ENCODE measurements at places on chromosomes 11 and 22.

GRCh38 chr22:44089717-44090570, 65.8 kb downstream of the PARVB start:
- no peak for DNase-seq

GRCh38 chr11:94032066-94032465, 10.9 kb downstream of the HEPHL1 start:
- DNase-seq = no peak

DNA sequence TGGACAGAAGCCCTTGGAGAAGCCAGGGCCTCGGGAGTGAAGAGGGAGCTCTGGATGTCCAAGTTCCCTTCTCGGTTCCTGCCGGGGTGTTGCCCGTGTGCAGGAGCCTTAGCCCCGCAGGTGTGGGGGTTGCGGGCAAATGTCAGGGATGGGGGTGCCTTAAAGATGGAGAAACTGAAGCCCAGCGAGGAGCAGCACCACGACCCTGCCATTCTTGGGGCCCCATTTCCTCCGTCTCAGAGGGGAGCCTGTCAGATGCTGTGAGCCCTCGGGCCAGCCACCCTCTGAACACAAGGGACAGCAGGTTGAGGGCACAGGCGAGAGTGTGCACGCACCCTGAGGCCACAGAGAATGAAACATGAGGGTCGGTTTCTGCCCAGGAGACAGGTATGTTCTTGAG, 6.3 kb downstream of the OSBPL5 start:
- no peak for DNase-seq

DNA sequence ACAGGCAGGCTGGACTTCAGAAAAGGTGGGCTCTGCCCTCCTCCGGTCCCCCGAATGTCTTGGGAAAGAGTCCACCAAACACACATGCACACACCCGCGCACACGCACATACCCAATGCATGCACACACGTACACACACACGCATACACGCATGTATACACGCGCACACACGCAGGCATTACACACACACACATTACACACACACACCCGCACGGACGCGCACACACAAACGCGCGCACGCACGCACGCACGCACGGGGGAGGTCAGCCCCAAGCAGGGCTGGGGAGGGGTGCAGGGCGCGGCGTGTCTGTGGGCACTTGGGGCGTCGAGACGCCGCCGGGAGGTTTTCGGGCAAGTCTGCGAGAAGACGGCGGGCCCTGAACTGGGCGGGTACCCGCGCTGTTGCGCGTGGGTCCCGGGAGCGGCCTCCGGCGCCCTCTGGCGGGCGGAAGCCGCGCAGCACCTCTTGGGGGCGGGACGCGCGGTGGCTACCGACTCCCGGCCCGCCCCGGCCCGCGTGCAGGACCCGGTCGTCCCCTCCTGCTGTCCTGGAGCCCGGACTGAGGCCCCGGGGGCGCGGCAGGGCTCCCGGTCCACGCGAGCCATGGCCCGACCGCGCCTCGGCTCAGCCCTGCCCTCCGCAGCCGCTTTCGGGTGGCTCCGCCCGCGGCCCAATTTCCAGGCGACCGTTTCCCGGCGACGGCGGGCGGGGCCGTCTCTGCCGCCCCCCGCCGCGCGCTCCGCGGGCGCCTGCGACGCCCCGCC, 3.6 kb downstream of the SEPTIN5 start:
- peak; percentile 82 for DNase-seq

DNA sequence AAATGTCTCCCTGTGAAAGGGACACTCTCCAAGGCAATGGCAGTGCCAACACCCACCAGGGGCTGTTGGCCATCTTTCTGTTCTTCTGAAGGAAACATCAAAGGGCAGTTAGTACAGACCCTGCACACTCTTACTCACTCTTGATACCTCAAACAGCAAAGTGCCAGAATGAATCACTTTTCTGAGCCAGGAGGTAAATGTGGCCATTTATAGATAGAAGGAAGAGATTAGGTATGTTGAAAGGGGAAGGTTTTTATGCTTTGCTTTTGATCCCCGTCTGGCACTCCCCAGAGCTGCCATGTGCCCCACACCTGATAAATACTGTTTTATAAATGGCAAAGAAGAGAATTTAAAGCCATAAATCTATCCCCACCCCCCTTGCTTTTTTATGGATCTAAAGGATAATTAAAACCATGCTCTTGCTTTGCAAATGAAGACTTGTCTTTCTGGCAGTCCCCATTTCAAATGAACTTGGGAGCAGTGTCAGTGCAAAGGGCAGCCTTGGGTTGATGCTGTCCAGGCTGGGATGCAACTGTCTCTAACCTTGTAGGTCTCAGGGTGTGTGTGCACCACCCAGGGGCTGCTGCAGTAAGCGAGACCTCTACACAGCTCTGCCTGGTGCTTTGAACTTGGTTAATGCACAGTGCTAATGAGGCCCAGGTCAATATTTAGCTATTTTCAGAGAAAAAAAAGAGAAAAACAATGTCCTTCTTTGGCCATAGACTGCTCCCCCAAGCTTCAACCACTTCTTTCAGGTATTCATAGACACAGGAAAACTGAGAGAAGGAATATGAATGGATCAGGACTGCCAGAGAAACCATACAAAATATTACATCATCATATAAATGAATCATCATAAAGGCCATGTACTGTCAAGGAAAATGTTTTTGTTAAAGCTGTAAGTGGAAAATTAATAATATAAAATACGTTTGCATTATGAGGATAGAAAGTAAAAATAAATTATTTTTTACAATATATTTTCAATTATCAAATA, 207.5 kb downstream of the ETS1 start:
- no peak for DNase-seq

GRCh38 chr11:83070731-83071566, 748 bp downstream of the RAB30 start:
- DNase-seq = no peak

DNA sequence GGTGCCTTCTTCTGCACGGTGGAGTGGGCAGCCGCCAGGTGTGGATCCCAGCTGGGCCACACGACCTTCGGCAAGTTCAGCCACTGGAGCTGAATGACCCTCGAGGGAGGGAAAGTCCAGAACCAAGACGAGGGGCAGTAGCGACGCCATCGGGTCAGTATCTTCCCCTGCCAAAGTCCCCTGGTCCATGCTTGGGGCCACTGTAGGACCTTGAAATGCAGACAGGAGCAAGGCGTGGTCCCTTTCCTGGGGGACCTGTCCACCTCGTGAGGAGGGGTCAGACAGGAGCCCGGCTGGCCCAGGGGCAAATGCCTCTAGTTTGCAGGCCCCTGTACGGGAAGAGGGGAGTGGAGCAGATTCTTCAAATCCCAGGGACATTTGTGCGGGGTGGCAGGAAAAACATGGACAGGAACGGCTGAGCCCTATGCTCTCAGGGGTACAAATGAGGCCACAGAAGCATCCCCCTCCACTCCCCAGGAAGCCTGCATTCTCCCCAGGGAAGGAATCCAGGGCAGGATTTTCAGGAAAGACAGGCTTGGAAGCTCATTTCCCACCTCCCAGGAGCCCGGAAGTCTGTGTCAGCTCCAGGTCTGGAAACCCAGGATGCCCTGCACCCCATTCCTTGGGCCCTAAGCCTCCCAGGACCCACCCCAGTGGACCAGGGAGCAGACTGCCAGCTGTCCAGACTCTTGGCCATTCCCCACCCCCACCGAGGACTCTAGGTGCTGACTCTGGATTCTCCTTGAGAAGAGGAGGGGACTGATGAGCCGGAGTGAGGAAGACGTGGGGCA, 6.6 kb downstream of the SHANK2 start:
- DNase-seq = no peak

DNA sequence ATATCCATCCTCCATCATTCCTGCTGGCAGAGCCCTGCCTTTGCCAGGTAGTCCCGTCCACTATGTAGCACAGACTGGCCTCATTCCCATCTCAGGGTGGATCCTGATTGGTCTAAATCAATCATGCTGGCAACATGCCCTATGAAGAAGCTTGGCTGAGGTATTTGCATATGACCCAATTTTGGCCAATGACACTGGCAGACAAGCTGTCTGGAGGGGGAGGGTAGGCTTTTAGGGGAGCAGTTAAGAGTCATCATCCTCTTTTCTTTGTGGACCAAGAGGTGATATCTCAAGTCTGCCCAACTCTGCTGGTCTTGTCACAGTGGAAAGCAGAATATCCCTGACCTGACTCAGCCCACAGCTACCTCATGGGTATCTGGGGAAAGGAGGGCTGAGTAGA, 5.1 kb downstream of the CCDC89 start:
- no peak for DNase-seq

- no peak for DNase-seq
These were observed 129.1 kb downstream of the EHF start for GRCh38 chr11:34749666-34750659.

GRCh38 chr22:23133922-23134321, 7.9 kb downstream of the RSPH14 start:
- DNase-seq = no peak
